ENCODE measurements at places on chromosomes 1 and 21.

- DNase-seq, result no peak
Measured at GRCh38 chr1:164712131-164713036, 153.4 kb downstream of the PBX1 start.

- DNase-seq, result no peak
Measured at GRCh38 chr1:228940926-228941325, 205.6 kb downstream of the RHOU start.

GRCh38 chr1:118890851-118891384 lies 97.2 kb downstream of the TBX15 start:
- DNase-seq, result peak; percentile 34

DNA sequence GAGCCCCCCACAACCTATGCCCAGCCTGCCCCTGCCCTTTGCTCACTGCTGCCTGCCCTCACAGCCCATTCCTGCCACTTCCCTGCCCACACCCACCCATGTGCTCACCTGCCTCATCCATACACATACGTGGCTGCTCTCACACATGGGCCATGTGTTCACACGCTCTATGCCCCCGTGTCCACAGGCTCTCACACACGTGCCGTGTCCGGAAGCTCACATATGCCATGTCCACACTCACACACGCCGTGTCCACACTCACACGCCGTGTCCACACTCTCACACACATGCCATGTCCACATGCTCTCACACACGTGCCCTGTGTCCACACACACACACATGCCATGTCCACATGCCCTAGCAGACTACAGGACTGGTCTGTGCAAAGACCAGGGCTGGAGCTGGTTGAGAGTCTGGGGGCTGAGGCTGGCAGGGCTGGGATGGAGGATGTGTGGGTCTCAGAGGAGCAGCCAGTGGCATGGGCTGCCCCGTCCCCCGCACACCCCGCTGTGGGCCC lies 583 bp upstream of the RNF223 start:
- no peak for DNase-seq

GRCh38 chr1:54309631-54310366 lies 96.4 kb downstream of the SSBP3 start:
- DNase-seq, result no peak

DNA sequence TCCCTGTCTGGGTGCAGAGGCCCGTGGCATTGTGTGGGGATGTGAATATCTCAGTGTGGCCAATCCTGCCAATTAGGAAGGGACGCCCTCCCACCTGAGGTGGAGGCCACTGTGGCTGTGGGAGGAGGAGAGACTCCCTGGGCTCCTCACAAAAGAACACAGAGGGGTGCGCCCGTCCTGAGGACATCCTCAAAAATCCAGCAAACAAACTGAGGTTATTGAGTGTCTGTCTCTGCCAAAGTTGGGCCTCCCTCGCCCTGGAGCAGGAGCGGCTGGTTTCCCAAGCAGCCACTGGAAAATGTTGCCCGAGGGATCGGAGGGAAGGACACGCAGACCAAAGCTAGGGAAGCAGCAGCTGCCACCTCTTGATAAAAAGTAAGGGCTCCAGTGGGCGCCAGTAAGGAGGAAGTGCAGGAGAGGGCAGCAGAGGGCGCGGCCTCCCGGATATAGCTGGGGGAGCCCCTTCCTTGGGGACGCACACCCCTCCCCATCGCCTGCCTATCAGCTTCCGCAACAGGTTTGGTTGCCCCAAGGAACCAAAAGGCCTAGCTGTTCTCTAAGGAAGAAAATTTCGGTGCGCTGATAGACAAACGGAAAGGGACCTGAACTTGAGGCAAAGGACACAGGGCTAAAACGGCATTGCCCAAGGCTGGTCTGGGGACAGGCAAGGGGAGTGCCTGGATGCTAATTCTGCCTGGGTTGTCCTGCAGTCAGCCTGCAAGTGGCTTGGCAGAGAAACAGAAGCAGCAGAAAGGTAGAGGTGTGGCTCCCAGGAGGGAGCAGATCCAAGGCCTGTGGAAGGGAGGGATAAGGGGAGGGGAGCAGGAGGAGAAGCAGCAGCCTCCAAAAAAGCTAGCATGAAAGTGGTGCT lies 1.7 kb upstream of the GRIK3 start:
- DNase-seq, result no peak

- DNase-seq, result no peak
Measured at GRCh38 chr1:9827558-9828185, 3.9 kb upstream of the CLSTN1 start.

DNA sequence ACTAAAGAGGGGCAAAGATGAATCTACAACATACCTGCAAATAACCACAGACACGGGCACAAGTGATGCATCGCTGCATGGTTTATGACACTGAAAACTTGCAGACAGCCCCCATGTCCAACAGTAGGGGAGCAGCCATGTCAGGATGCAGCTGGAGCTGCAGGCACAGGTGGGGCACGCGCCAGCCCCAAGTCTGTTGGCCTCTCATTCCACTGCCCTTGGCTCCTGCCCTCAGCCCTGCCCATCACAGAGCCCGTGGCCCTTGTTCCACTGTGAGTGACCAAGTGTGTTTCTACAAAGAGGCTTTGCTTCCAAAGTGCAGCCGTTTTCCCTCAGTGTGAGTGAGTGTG lies 3.2 kb upstream of the PADI4 start:
- DNase-seq, result no peak

DNA sequence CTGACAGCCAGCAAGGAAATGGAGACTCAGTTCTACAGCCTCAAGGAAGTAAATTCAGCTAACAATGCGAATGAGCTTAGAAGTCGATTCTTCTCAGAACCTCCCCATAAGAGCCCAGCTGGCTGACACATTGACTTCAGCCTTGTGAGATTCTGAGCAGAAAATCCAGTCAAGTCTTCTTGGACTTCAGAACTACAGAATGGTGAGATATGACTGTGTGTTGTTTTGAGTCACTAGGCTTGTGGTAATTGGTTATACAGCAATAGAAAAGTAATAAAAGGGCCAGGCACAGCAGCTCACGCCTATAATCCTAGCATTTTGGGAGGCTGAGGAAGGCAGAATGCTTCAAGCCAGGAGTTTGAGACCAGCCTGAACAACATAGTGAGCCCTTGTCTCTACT lies 161.8 kb upstream of the IVNS1ABP start:
- no peak for DNase-seq

DNA sequence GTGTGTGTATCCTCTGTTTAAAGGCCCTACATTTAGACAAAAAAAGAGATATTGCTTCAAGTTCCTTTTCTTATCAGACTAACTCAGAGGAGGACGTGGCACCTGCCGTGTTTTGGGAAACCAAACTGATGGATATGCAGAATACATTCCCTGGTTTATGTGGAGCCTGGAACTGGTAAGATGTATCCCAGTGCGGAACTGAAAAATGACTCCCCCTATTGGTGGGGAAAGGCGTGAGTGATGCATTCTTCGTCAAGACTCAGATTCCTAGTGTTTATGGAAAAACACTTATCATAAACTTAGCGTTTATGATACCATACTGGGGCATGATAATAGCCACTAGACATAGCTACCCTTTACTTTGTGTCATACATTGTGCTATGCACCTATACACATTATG lies 154.2 kb downstream of the ZNF326 start:
- no peak for DNase-seq

GRCh38 chr1:111270771-111271463 lies 19.7 kb upstream of the CHIA start:
- no peak for DNase-seq

DNA sequence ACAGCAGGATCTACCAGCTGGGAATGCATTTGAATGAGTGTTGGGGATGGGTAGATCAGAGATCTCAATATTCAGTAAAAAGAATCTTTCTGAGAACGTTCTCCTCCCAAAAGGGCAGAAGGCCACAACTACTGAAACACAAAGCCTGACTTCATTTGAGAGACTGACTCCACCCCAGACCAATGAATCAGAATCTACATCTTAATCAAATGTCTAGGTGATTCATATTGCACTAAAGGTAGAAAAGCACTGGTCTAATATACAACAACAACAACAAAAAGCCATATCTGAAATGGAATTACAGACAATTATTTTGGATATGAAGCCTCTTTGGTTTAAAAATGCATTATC lies 123.9 kb downstream of the SMYD3 start:
- no peak for DNase-seq

GRCh38 chr1:96926176-96926575 lies 204.6 kb downstream of the PTBP2 start:
- no peak for DNase-seq

DNA sequence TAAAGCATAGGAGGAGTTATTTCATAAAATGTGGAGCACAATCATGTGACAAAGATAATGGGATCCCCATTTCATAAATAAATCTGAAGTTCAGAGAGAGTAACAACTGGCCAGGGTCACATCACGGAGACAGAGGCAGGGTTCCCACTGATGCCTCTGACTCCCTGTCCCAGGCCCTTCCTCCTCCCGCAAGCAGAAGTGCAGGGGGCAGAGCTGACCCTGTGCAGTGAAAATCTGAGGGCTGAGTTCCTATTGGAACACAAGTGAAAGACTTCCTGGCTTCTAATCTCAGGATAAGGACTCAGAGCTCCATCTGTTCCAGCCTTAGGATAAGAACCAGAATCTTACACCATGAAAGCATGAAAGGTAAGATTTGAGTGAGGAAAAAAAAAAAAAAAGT lies 22.0 kb downstream of the SELL start:
- no peak for DNase-seq

- DNase-seq, result peak; percentile 28
Measured at GRCh38 chr1:236168716-236169429, 26.5 kb downstream of the GPR137B start.

- no peak for DNase-seq
Measured at GRCh38 chr1:240212556-240212955, 120.9 kb downstream of the FMN2 start.

GRCh38 chr1:98766255-98766654 lies 104.7 kb downstream of the SNX7 start:
- DNase-seq, result no peak

DNA sequence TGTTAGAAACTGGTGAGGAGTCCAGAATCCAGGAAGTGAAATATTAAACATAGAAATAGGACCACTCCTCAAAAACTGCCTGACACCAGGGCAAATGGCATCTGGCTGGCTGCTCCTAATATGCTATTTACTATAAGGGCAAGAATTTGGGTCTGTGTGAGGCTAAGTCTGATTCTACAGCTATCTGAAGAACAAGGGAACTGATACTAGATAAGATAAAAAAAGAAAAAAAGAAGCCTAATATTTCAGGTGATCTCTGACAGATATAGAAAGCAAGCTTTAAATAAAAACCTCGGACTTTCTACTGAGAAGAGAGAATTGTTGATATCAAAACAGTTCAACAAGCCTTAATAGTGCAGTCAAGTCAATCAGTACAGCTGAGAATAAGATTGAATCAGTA lies 42.1 kb upstream of the VAV3 start:
- DNase-seq, result no peak

DNA sequence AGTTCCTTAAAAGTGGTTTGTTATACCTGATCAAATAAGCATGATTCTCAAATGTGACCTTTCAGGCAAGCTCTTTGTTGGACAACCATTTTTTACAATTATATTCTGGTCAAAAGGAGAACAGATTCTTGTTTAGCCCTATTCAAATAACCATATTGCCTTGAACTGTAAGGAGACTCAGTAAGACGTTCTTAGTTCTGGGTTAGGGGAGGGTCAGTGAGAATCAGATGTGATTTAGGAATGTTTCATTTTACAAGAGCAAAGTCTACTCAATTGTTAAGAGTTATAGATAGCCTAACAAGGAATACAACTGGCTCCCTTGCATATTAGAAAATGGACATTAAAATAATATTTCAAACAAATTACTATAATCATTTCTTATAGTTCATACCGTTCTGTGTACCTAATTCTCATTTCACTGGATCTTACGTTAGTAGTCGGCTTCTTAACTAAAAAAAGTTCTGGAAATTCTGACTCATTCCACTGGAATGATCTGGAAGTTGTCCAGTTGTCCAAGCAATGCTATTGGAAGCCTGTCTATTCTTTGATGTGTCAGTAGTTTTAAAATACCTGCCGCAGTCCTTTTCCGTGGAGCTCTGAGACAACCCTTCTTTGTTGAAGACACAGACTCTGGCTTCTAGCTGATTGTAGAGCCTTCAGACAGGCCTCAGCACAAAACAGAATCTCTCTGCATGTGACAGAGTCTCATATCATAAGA lies 88.8 kb downstream of the MAST2 start:
- peak; percentile 89 for DNase-seq

DNA sequence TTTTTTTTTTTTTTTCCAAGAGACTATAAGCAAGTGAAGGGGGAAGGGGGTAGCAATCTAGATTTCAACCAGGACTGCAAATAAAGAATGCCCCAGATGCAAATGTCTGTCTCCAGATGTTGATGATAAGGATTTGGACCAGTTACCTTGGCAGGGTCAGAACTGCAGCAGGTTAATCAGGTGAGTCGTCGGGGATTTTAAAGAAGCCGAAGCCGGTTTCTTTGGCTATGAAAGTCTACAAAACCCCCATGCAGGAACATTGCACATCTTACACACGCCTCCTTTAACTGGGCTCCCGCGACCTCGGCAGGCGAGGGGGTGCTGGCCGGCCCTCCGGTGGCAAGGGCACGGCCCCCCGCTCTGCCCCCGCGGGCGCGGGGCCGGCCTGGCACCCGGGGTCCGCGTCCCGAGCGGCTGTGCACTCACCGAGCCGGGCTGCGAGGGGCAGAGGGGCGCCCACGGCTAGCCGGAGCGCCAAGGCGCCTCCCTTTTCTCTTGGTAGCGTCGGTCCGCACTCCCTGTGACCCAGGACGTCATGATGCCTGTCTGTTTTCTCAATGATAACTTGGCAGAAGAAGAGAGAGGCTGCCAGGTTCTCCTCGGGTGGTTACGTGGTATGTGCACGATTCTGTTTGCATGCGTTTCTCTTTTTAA lies 366.3 kb upstream of the ESRRG start:
- DNase-seq, result peak; percentile 48

DNA sequence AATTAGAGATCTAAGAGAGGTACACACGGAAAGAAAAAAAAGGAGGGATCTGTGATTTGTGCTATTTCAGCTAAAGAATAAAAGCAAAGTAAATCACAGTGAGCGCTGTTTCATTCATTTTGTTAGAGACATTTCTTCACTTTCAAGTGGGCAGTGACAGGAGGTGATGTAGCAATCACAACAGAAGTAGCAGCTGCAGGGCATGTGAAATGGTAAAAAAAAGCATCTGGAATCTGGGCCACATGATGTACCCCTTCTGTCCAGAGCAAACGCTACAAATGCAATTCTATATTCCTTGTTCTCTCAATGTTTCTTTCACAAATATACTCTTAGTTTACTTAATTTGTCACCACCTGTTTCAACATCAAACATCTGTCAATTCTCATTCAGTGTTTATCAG lies 786.5 kb downstream of the LRRIQ3 start:
- no peak for DNase-seq

- DNase-seq, result no peak
Measured at GRCh38 chr1:228044961-228045360, 37.5 kb upstream of the ARF1 start.

- no peak for DNase-seq
Measured at GRCh38 chr21:42069843-42070242, 1.3 kb upstream of the UMODL1 start.

GRCh38 chr1:199002661-199003060 lies 363.8 kb downstream of the PTPRC start:
- no peak for DNase-seq

DNA sequence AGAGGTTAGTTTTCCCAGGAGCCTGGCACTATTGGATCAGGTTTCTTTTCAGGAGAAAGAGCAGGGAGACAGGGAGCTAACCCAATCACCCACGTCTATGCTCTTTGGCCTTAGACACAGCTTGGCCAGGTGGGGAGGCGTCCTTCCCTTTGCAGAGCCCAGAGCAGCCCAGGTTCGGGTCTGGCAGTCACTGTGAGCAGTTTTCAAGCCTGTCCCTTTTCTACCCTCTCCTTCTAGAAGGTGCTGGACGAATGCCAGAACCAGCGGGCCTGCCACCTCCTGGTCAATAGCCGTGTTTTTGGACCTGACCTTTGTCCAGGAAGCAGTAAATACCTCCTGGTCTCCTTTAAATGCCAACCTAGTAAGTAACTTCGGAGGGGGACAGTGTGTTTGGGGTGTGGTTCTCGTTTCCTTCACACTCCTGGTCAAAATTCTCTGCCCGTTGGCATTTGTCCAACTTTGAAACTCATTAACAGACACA lies 44.9 kb downstream of the EVA1C start:
- DNase-seq, result peak; percentile 7
